ENCODE measurements at places on chromosomes 5 and 9.

GRCh38 chr5:111229871-111230810 is 6.0 kb downstream of the CAMK4 start:
- no peak for DNase-seq

DNA sequence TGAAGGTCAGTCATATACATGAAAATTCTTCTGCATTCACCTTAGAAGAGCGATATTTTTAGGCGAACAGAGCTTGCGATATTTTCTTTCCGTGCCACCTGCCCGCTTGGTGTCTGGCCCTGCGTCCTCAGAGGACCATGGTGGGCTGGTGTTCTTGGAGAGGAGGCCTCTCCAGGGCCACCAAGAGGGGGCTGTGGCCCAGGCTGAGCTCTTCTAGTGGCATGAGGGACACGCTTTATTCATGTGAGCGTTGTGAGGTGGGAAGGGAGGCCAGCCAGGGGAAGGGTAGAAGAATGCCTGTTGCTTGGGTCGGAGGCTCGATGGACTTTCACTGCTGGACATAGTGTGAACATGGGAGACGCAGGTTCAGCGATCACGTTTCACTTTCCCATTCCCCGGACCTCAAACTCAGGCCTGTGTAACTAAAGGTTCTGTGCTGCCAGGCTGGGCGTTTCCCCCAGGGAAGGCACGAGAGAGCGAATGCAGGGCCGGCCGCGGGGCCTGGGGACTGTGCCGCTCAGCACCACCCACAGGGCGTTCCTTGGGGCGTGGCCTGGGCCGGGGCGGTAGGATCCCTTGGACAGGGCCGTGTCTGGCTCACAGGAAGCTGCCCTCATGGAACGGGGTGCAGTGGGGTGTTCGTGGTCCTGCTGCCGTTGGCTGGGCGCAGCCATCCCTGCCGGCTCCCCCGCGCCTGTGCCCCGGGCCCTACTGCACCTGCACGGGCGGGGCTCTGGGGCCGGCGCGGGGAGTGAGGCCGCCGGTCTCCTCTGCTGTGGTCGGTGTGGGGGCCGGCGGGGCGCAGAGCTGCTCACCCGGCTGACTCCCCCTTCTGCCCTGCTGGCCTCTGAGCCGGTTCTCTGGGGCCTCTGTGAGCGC is 40.7 kb upstream of the CLPTM1L start:
- peak; percentile 73 for DNase-seq

DNA sequence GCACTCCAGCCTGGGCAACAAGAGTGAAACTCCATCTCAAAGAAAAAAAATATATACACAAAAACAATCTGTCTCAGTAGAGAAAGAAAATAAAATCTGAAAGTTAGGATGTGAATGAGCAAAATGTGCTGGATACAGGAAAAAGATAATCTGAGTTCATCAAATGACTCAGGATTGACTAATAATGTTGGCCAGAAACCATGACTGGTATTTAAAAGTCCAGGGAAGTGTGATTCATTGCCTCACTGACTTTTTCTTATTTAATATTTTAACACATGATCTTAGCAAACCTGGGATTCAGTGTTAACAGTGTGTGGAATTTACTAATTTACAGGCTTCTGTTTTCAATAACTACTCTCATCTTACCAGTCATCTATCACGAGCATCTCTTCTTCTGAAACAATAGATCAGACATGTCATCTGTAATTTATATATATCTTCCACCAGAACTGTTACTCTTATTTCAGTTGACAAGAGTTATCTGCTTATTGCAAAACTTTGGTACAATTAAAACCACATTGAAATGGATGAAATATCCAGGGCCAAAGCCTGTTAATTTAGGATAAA is 256.7 kb downstream of the CDH12 start:
- DNase-seq, result no peak

GRCh38 chr9:98806394-98807035 is 955 bp upstream of the GALNT12 start:
- no peak for DNase-seq

GRCh38 chr9:90433398-90433941 is 209.2 kb downstream of the DIRAS2 start:
- DNase-seq, result no peak

GRCh38 chr9:116859763-116860162 is 172.7 kb downstream of the TRIM32 start:
- no peak for DNase-seq
